G401 (cell line): ENCODE measurements at places on chromosomes 11 and 22. TPM values are rescaled to one million over a fixed set of nuclear protein-coding genes. Genes with fewer than 3 reads are reported as not detected.

- no peak for DNase-seq
Measured at GRCh38 chr11:77515063-77515462, 41.2 kb upstream of the PAK1 start.

DNA sequence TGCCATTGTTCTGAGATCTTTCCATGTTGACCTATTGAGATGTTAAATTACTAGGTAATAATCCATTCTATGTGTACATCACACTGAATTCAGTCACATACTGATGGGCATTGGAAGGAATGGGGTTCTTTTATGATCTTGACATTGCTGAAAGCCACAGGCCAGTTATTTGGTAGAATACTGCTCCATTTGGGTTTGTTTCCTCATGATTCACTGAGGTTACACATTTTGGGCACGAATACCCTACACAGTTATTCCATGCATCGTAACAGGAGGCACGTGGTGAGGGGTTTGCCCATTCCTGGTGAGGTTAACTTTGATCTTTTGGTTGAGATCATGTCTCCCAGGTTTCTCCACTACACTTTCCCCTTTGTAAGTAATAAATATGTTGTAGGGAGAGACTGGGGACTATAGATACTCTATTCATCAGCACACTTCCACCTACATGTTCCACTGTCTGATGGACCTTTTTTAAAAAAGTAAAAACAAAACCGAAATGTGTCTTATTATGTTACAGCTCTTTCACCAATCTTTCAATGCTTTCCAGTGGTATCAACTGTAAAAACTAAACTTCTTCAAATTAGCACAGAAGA, 12.0 kb upstream of the FOLR1 start:
- no peak for DNase-seq

Gene IL18
- total RNA-seq = not detected in 2 replicates

- DNase-seq = no peak
Measured at GRCh38 chr11:3637201-3637600, 4.6 kb downstream of the ART5 start.

Gene CARD10
- 18.3 and 26.0 TPM in 2 replicates for total RNA-seq

DNA sequence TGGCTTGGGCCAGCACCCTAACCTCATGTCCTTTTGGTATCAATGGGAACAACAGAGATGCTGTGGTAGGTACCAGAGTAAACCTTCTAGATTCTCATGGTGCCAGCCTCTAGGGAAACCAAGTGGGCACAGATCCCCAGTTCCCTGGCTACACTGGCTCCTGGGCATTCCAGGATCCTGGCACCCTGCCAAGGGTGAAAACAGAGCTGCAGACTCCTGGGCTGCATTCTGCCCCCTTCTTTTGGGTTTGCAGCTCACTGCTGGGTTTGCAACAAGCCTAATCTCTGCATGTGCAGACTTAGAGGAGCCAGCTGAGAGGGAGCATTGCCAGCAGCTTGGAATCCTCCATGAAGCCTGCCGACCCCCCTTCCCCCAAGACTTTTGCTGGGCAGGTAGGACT, 30.6 kb downstream of the PRDM11 start:
- no peak for DNase-seq

DNA sequence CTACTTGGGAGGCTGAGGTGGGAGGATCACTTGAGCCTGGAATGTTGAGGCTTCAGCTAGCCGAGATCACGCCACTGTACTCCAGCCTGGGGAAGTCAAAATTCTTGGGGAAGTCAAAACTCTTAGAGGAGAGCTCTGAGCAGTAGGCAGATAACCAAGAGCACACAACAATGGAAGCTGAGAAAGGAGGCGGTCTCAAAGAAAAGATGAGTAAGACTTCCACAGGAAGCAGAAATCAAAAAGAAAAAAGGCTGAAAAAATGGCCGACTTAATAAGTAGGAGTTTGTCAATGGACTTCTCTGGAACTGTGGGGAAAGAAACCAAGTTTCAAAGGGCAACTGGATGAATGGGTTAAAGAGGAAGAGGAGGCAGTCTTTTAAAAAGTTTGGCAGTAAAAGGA, 32.1 kb downstream of the RAB30 start:
- no peak for DNase-seq
